ENCODE measurements at places on chromosomes 16 and 17.

GRCh38 chr17:27793168-27793905 is 7.0 kb downstream of the NOS2 start:
- no peak for DNase-seq

- DNase-seq = no peak
These were observed 217.0 kb downstream of the FTO start for GRCh38 chr16:53920988-53921387.

GRCh38 chr17:17505151-17505550 is 9.0 kb upstream of the RASD1 start:
- DNase-seq = no peak

DNA sequence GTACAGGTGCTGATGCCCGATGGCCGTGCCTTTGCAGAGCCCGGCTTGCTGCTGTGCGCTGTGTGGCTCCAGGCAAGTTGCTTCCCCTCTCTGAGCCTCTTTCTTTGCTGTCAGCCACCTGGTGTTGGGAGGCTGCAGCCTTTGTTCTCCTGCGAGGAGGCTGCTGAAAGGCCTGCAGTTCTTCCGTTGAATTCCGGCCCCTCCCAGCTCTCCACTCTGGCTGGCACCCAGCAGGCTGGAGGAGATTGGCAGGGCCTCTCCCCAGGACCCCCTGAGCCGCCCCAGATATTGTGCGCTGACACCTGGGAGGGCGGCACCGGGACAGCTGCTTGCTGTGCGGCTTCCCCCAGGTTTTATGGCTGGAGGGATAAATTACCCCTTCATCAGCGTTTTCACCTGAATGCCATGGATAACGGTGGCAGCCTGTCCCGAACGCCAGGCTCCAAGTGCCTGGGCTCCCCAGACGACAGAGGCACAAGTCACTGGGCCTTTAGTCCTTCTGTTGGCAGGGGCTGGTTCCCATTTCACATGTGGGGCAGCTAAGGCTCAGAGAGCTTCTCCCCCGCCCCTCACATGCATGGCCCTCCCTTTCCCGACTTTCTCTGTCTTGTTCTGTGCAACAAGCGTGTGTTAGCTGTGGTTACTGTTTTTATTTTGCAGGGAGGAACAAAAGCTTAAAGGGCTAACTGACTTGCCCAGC is 35.1 kb upstream of the GSE1 start:
- no peak for DNase-seq

DNA sequence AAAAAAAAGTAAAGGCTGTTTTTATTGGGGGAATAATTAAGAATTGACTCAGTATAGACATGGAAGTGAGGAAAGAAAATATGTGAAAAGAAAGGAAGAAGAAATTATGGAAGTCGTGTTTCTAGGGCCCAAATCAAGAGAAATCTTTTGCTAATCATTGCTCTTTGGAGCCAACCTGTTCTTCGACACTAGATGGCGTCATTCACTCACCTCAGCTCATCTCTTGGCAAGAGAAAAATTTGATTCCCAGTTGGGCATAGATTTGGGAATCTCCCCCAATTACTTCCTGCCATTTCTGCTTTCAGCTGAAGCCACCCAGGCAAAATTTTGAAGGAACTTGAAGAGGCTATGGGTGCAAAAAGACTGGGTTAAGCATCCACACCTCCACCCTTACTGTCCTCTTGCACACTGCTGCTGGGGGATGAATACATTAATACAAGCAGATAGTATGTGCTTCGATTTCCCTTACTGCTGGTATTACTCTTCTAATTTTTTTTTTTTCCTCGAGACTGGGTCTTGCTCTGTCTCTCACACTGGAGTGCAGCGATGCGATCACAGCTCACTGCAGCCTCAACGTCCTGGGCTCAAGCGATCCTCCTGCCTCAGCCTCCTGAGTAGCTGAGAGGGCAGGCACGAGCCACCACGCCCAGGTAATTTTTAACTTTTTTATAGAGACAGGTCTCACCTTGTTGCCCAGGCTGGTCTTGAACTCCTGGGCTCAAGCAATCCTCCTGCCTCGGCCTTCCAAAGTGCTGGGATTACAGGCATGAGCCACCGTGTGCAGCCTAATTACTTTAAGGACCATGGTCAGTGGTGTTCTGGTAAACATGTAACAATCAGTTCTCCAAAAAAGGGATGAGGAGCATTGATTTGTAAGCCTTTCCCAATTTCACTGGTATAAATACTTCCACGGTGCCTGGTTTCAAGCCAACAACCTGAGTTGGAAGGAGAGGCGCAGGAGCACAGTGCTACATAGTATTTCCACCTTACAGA is 13.5 kb downstream of the PSMD7 start:
- no peak for DNase-seq

- no peak for DNase-seq
These were observed 63.5 kb downstream of the TANC2 start for GRCh38 chr17:63029541-63029940.

DNA sequence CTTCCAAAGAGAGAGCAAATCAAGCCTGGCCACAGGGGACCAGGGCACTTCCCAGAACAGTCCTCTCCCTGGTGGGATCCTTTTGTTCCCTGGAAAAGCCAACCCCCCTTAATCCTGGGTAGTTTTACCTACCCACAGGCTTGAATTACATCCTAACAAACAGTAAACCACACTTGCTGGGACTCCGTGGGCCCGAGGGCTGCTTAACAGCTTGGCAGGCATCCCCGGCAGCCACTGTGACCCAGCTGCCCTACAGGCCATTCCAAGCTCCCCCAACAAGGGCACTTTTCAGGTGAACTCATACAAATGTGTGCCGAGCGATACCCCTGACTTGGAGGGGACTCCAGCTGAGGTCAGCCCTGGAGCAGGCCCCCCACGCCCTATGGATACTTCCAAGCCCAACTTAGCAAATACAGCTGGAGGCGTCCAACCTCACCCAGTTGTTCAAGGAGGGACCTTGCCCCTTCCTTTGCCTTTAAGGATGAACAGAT is 26.4 kb downstream of the ADCY9 start:
- no peak for DNase-seq

DNA sequence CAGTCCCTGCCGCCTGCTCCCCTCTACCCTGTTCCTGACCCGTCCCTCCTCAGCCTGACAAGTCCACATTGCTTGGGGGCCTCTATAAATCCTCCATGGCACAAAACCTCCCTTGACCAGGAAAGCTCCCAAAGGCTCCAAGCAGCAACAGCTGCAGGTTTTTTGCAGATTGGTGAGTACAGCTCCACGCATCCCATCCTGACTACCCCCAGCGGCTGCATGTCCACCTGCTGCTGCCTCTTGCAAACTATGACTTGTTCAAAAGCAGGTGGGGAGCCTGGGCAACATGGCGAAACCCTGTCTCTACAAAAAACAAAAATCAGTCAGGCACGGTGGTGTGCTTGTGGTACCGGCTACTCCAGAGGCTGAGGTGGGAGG is 122.8 kb downstream of the ANKRD11 start:
- DNase-seq = no peak

DNA sequence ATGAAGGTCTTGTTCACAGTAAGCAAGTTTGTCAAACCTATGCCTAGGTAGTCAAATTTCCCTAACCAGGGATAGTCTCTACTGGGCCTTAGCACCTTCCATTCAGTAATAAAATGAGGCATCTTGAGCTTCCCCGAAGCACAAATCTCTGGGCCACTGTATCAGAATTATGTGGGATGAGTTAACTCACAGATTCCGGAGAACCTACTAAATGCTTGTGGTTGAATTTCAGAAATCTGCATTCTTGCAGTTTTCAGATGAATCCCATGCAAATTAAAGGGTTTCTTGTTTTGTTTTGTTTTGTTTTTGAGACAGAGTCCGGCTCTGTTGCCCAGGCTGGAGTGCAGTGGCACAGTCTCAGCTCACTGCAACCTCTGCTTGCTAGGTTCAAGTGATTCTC is 478.8 kb upstream of the HSBP1 start:
- DNase-seq = no peak
